M059J (cell line): ENCODE measurements at places on chromosomes 1 and 21.

GRCh38 chr21:42862774-42863503 is 16.4 kb downstream of the WDR4 start:
- DNase-seq: peak; percentile 8

- no peak for DNase-seq
These were observed 18.4 kb upstream of the RCAN3 start for GRCh38 chr1:24484199-24484598.

DNA sequence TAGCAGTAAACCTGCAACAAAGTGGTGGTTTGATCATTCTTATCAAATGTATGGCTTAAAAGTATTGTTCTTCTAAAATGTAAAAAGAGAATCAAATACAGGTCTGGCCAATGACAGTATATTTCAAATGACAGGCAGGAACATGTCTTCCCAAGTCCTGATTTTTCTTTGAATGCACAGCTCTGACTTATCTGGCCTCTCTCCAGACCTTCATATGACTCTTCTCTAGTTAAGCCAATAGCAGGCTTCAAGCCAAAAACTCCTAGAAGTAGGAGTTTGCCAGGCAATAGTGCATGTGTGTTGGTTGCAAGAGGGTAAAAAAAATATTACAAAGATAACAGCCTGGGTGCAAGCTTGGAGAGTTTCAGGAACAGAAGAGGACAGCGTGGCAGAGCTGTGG is 345.5 kb downstream of the SMYD3 start:
- DNase-seq: peak; percentile 60

DNA sequence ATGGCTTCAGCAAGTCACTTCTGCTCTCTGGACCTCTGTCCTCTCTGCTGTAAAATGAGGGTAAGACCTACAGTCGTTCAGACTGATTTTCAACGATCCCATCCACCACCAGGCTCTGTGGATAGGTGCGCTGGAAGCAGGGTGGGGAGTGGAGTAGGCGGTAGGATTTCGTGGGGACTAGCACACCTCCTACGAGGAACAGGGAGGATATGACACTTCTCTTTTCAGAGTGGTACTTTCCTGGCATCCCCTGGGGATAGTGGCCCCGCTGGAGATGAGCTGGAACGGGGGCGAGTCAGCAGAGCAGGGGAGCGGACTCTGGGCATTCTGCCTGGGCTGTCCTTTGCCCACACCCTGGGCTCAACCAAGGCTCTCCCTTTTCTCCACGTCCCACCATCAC is 17.7 kb downstream of the ETNK2 start:
- no peak for DNase-seq

GRCh38 chr1:114437812-114438211 is 73.2 kb downstream of the TRIM33 start:
- DNase-seq: no peak

GRCh38 chr1:43447891-43448708 is 5.6 kb downstream of the HYI start:
- DNase-seq: peak; percentile 44

DNA sequence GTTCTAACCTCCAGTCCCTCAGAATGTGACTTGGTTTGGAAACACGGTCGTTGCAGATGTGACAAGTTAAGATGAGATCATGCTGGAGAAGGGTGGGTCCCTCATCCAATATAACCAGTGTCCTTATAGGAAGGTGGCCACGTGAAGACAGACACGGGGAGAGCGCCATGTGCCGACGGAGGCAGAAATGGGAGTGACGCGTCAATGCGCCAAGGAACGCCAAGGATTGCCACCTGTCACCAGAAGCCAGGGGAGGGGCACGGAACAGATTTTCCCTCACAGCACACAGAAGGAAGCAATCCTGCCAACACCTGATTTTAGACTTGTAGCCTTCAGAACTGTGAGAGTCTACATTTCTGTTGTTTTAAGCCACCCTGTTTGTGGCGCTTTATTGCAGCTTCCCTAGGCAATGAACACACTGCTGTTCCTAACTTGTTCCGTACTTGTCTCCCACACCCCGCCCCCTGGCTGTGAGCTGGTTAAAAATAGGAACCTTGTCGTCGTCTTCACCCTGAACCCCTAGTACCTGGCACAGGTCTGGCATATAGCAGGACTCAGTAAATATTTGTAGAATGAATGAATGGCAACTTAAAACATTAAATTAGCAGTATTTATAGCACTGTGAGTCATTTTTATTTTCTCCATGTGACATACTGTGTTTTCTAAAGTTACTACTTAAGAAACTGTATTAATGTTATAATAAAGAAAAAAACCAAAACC is 14.2 kb downstream of the RIMS3 start:
- DNase-seq: no peak

DNA sequence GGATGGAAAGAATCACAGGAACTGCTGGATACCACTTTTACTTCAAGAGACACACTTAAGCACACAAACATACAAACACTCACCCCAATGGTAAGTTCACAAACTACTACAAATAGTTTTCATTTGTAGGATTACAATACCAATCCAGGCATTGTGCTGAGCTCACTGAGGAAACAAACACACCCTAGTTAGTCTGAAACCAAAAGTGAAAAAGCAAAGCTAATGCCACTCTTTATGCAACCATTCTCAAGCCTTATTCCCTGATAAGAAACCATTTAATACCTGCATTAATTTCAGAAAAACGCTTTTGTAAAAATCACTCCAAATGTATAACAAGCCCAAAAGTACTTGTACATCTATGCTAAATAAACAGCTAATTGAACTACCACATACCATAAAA is 38.3 kb downstream of the RNF115 start:
- no peak for DNase-seq

DNA sequence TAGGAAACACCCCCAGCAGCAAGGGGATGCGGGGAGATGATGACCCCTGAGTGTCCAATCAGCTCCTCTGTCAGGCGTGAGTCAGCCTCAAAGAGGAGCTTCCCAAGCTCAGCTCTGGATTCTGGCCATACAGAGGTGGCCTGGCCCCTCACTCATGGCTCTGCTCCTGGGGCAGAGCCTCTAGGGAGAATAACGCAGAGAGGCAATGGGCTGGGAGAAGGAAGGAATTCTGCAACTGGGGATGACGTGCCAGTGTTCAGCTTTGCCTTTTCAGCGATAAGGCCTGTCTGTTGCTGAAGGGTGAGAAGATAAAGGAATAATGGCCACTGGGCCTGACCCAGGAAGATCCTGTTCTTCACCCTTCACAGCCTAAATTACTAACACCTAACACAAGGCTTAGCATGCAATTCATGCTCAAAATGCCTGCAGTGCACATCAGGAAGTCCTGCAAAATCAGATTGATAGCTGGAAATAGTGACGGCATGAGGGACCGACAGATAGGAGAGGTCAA is 92.2 kb downstream of the TBX19 start:
- DNase-seq: no peak

GRCh38 chr1:161216945-161217712 is 2.0 kb downstream of the FCER1G start:
- DNase-seq: peak; percentile 78

DNA sequence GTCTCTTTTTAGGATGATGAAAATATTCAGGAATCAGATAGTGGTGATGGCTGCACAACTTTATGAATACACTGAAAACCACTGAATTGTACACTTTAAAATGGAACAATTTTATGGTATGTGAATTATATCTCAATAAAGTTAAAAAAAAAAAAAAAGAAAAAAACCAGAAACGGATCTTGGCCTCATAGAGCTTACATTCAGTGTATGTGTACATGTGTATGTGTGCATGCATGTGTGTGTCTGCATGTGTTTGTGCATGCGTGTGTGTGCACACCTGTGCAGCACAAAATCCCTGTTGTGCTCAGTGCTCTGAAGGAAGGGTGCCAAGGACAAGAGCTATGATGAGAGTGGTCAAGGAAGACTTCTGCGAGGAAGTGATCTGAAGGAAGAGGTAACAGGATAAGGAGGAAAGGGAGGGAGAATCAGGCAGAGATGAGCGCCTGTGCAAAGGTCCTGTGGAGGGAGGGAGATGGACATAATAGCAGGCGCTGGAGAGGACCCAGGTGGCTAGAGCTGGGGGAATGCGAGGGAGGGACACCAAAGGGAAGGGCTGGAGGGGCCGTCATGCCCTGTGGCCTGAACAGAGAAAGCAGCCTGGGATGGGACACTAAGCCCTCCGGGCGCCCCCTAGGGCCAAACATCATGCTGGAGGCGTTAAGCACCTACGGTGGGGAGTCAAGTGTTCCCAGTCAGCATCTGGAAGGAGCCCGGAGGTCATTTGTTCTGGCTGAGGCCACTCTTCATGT is 25.2 kb downstream of the NKAIN1 start:
- DNase-seq: no peak

DNA sequence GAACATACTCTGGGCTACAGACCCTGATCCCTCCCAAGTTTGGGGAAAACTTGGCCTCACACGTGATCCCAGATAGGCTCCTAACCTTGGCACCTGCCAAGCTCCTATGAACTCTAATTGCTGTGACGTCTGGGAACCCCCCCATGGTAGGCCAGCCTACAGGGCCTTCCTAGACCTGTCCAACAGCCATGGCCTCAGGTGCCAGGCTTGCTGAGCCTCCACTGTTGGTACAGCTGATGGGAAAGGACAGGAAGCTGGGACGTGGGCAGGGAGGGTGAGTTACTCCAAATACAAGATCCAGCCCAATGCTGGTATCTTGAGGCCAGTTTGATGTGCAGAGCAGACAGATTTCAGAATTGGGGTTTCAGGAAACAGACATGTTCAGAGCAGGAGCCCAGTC is 19.1 kb downstream of the SMIM12 start:
- DNase-seq: no peak

DNA sequence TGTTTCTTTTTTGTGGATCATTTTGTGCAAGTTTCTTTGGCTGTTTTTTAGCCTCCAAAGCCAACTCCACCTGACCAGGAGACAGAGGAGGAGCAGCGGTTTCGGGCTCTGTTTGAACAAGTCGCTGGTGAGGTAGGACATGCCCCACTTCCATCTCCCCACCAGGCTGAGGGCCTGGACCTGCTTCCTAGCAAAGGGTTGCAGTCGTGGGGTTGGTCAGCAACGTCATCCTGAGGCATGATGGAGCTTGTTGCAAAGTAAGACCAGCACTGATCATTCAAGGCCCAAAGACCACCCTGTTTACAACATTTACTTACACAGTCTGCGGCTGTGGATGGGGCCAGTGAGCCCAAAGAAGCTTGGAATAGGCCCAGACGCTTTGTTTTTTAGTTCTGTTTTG is 40.3 kb downstream of the CAPN9 start:
- no peak for DNase-seq

- no peak for DNase-seq
These were observed 70.2 kb downstream of the COP1 start for GRCh38 chr1:176136891-176137290.

DNA sequence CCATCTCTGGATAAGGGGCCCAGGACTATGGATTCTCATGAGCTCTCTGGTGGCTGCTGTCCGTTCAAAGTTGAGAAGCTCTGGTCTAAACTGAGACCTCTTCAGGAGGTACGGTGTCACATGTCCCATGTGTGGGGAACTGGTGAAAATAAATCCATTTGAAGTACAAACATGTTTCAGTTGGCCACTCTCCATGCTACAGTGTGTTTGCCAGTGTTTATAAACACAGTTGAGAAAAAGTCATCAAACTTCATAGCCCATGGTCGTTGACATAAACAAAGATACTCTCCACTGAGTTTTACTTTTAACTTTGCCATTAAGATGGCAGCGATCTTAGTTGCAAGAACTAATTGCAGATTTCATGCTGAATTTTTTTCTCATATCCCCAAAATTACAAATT is 72.8 kb downstream of the PSMG1 start:
- no peak for DNase-seq

DNA sequence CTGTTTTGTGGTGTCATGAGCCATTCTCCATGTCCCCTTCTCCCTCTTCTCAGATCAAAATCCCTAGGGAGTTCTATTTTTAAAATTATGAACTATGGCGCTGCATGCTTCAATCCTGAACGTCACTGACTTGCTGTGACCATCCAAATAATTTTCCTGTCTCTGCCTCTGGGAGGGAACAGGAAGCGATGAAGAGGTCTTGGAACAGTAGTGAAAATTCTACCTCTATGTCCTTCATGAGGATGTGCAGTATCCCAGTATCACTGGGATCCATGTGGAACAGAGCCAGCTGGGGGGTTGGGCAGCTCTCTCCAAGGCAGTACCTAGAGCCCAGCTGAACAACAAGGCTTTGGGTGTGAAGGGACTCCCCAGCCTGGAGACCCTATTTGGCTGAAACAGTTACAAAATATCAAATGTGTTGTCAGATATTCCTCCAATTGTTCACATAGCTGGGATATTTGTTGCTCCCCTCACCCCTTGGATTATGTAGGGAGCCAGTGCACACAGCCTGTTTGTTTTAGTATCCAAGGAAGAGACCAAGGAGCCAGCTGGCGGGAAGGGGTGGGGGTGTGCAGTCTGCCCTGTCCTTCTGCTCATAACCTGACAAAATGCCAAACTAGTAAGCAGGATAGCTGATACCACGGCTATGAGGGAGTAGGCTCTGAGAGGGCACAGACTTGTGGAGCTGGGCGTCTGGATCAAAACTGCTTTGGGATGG is 7.6 kb downstream of the DCLRE1B start:
- peak; percentile 81 for DNase-seq

- DNase-seq: peak; percentile 3
These were observed 11.4 kb upstream of the MNDA start for GRCh38 chr1:158819461-158820443.

DNA sequence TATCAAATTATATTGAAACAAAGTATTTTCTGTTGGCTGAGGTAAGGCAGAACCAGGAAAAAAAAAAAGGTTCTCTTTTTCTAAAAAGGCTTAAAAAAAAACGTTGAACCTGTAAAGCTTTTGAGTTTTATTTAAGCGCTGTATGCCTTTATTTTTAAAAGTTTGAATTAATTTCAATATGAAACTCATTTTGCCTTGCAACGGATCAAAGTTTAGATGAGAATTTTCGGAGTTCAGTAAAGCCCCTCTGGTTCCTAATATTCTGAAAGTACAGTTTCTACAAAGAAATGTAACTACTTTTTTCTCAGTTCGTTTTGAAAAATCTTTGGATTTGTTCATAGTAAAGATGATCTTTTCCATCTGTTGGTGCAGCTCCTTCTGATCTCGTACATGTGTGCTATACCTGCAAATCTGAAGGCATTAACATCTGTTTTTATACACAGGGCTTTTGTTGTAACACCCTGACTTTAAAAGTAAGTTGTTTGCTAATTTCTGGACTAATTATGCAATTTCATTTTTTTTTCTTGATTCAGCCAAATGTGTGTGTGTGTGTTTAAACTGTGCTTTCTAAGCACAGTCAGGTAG is 1.7 kb downstream of the ZBTB18 start:
- DNase-seq: no peak

GRCh38 chr1:192702212-192702902 is 66.4 kb downstream of the RGS13 start:
- DNase-seq: peak; percentile 84

- DNase-seq: no peak
These were observed 15.6 kb upstream of the RUNX3 start for GRCh38 chr1:24945354-24946326.

DNA sequence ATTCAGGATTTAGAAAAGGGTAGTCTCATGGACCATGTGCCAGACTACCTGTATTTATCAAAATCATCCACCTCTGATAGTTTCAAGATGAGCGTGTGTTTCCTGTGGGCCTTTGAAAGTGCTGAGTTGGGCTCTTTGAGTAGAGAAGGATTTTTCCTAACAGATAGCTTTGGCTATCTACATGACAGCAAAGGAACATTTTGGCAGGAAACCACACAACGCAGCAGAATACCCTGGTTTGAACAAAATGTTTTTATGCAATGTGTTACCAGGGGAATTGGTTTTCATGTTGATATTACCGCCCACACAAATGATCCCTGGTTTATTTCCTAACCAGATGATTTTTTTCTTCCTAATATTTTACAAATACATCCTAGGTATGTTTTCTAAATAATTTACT is 431.4 kb downstream of the NEGR1 start:
- DNase-seq: no peak

GRCh38 chr21:23008601-23009202 is 2010.5 kb downstream of the NCAM2 start:
- no peak for DNase-seq
